DMS53 (cell line): ENCODE measurements at places on chromosomes 2 and 18.

DNA sequence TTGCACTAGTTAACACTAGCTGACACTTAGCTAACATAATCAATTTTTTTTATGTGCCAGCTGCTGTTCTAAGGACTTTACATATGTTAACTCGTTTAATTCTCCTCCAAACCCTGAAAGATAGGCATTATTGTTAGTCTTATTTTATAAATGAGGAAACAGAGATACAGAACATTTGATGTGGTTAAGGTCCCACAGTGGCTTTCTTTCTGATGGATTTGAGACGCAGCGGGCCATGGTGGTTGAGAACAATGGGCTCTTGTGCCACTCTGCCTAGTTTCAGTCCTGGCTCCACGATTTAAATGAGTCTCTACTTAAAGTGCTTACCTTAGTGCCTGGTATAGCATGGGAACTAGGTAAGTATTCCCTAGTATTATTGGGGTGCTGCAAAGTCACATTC lies 201.9 kb upstream of the SPRED2 start:
- DNase-seq: no peak

- no peak for DNase-seq
These were observed 89.6 kb downstream of the ACAA2 start for GRCh38 chr18:49723648-49724180.

DNA sequence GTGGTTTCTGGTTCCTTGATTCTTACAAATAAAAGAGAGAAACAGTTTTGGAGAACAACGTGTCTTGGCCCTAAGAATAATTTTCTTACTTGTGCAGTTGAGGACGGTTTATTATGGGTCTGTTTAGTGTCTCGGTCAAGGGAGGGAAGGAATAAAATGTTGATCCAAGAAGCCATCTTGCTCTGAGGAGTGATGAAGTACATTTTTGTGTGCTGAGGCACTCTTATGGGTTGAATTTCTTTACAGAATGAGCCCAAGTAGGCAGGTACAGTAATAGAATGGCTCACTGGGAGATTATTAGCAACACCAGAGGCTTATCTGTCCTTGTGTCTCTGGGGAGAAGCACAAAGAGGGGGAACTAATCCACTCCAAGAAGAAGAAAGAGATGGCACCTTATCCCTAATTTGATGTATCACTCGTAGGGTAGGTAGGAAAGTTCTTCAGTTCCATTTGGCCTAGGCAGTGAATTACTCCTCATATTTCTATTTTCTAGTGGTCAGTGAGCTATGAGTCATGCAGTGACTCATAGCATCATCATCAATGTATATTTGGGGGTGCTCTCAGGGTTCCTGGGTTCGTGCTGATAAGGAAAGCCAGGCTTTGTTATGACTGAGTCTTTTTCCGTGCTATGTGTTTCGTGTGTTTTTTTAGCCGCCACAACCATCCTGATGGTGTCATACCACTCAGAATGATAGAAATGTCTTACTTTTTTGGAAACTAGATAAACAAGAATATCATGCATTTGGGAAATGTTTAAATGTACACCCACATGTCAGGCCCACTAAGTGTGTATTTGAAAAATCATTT lies 250.1 kb upstream of the CTAGE1 start:
- DNase-seq: peak; percentile 19

DNA sequence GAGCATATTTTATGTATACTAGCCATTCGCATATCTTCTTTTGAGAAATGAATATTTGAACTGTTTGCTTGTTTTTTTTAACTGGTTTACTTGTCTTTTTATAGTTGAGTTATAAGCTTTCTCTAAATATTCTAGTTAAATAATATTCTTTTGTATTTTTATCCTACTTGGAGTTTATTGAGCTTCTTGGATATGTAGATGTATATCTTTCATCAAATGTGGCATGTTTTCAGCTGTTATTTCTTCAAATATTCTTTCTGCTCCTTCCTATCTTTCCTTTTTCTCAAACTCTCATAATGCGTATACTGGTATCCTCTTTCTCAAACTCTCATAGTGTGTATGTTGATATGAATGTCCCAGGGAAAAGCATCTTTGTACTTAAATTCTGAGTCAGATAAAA lies 100.3 kb upstream of the NCKAP5 start:
- no peak for DNase-seq

DNA sequence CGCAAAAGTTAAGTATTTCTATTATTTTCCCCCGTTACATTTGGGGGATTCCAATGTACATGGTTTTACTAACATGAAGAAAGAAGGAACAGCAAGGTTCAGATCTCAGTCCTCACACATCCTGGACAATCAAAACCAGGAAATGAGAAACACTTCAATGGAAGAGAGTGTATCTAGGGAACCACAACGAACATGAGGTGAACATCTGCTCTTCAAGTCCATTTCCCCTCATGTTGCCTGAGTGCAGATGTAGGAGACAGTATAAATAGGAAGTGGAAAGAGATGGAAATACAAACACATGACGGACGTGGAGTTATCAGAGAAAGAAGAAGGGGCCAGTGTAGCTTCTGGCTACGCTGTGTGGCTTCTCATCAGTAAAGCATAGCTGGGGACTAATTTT lies 52.6 kb downstream of the CHN1 start:
- peak; percentile 93 for DNase-seq

DNA sequence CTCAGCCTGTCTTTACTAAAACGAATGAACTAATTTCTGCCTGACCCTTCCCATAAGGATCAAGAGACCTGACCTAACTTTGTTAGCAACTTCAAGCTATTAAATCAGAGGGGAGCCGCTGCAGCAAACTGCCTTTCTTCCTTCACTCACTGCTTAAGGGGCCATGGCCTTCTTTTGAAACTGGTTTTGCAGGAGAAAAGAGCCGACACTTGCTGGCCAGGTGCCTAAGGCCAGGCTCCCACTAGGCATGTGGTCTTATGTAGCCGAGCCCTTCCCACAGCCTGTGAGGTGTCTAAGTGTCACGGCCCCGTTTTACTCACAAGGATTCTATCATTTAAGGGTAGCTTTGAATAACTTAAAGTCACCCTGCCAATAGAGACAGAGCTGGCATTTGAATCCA lies 130.8 kb downstream of the ZNF236 start:
- DNase-seq: peak; percentile 74

GRCh38 chr18:44079606-44080005 lies 601.1 kb upstream of the SETBP1 start:
- no peak for DNase-seq

- no peak for DNase-seq
These were observed 53.5 kb upstream of the RMDN2 start for GRCh38 chr2:37871456-37872191.

GRCh38 chr18:36821681-36822080 lies 7.1 kb downstream of the TPGS2 start:
- DNase-seq: no peak

- DNase-seq: no peak
These were observed 30.4 kb downstream of the CYTIP start for GRCh38 chr2:157413326-157414035.

GRCh38 chr18:8480506-8481328 lies 128.5 kb upstream of the RAB12 start:
- DNase-seq: peak; percentile 90

DNA sequence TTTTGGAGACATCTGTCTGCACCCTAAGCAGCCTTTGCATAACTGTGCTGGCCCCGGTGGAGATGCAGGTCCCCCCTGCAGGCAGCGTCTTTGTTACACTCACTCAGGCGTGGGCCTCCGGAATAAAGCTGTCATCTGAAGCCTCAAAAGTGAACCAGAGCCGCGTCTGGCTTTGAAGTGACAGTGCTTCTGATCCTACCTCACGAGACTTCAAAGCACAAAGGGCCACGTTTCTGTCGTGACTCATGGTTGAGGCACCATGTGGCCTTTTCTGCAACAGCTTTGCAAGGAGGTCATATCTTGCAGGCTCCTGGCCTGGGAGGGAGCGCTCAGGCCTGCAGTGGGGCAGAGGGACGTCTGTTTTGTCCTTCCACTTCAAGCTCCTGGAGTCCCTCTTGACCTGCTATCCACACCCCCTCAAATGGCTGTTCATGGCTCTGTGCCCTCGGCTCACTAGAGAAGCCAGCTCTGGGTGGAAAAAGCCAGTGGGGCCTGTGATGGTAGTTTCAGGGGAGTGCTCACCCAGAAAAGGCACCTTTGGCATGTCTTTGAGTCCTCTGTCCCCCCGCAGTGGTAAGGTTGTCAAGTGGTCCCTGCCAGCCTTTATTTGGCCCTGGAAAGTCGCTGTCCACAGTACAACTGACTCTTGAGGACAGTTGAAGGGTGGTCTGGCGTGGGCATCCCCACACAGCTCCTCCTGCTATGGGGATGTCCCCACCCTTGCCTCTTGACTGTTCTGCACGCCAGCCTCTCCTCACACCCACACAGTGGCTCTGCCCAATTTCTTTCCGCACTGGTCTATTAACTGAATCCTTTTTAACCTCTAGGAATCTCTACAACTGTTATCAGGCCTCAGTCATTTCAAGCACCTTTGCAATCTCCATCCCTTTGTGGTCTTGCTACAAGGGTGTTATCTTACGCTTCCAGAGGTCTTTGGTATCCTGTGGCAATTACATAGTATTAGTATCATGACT lies 19.3 kb downstream of the GPR55 start:
- DNase-seq: peak; percentile 31

GRCh38 chr2:231110551-231110950 lies 14.3 kb downstream of the HTR2B start:
- DNase-seq: no peak

GRCh38 chr2:71282493-71282892 lies 49.1 kb upstream of the ZNF638 start:
- DNase-seq: peak; percentile 35

GRCh38 chr2:193946806-193947205 lies 1710.2 kb upstream of the SLC39A10 start:
- DNase-seq: no peak

DNA sequence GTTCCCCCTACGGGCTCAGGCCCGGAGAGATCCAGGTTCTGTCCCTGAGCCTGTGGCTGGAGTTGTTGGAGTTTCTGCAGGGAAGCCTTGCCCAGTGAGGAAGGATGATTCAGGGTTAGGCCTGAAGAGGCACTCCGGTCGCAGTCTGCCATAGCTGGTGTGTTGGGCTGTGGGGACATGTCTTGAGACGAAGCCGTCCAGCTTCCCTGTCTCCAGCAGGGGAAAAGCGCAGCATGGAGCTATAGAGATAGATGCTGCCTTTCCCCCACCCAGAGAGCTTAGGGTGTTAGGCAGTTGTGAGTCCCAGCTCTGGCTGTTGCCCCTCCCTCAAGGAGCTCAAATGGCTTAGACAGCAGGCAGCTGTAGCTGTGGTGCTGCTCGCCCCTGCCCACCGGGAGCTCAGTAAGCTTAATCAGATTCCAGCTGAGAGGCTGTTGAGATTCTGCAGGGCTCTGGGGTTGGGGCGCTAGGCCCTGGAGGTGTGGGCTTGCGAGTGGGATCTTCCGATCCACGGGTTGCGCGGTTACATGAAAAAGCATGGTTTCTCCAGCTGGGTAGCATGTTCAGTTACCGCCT lies 103.9 kb downstream of the PMAIP1 start:
- DNase-seq: no peak

DNA sequence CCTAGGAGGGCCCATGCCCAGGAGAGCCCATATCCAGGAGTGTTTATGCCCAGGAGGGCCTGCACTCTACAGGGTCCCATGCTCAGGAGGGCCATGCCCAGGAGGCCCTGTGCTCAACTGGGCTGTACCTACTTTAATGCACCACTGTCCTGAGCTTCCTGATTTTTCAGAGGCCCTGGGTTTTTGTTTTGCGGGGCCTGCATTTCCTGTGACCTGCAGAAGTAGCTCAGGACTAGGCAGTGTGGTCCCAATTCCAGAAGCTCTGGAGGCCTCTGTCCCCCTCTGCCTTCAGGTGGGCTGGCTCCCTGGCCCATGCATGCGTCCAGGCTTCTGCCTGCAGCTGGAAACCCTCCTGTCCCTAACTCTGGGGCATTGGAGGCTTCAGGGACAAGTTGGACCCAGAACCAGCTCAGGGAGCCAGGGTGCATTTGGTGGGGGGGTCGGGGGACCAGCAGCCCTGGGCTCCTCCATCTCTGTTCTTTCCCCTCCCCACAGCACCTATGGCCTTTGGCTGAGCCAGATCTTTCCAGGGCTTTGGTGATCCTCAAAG lies 10.8 kb downstream of the GPR35 start:
- no peak for DNase-seq

DNA sequence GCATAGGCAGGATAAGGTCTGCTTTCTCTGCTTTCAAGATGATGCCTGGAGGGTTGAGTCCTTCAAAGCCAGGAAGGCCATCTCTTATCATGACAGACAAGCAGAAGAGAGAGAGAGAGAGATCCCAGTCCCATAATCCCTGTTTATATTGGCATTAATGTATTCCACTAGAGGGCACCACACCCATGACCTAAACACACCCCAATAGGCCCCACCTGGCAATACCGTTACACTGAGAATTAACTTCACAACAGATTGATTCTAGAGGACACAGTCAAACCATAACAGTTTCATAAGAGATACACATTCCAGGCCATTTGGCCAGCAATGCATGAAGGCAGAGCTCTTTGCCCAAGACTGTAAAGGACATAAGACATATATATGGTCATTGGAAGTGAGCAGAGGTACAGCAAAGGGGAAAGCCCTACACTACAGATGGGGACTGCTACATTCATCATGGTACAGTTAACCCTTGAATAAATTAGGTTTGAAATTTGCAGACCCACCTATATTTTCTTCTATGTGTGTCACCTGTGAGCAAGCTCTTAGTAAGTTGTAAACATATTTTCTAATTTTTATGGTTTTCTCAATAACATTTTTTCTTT lies 1516.1 kb downstream of the RPIA start:
- DNase-seq: peak; percentile 45

DNA sequence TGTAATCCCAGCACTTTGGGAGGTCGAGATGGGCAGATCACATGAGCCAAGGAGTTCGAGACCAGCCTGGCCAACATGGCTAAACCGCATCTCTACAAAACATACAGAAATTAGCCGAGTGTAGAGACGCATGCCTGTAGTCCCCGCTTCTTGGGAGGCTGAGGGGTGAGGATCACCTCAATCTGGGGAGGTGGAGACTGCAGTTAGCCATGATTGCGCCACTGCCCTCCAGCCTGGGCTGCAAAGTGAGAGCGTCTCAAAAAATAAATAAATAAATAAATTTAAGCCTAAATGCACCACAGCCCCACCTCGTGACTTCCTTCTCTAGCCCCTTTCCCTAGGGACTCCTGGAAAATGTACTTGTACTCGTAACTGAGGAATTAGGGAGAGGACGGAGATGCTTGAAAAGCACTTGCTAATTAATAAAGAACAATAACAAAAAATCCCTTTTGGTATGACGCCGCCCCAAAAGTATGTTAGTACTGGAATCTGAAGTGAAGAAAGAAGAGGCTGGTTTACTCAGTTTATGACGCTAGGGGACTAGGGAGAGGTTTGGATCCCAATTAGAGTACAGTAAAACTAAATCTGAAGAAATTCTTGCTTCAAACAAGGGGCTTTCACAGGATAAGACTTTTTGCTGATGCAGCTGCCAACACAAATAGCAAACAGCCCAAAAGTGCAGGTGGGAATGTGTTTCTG lies 887 bp upstream of the ZNF396 start:
- no peak for DNase-seq

- DNase-seq: no peak
These were observed 80.1 kb downstream of the EML4 start for GRCh38 chr2:42249284-42249683.

GRCh38 chr2:210227290-210228088 lies 2.2 kb upstream of the ACADL start:
- DNase-seq: no peak

- DNase-seq: no peak
These were observed 12.0 kb upstream of the GALM start for GRCh38 chr2:38653715-38654527.

- DNase-seq: peak; percentile 72
These were observed 17.5 kb upstream of the ILKAP start for GRCh38 chr2:238220892-238221521.

- no peak for DNase-seq
These were observed 189.9 kb upstream of the DCC start for GRCh38 chr18:52150050-52150449.
